ENCODE measurements at places on chromosomes 2 and 18.

GRCh38 chr2:215002500-215002899 is 135.9 kb downstream of the ABCA12 start:
- peak; percentile 60 for DNase-seq

- DNase-seq, result no peak
These were observed 51.1 kb downstream of the MYO1B start for GRCh38 chr2:191296083-191297006.

DNA sequence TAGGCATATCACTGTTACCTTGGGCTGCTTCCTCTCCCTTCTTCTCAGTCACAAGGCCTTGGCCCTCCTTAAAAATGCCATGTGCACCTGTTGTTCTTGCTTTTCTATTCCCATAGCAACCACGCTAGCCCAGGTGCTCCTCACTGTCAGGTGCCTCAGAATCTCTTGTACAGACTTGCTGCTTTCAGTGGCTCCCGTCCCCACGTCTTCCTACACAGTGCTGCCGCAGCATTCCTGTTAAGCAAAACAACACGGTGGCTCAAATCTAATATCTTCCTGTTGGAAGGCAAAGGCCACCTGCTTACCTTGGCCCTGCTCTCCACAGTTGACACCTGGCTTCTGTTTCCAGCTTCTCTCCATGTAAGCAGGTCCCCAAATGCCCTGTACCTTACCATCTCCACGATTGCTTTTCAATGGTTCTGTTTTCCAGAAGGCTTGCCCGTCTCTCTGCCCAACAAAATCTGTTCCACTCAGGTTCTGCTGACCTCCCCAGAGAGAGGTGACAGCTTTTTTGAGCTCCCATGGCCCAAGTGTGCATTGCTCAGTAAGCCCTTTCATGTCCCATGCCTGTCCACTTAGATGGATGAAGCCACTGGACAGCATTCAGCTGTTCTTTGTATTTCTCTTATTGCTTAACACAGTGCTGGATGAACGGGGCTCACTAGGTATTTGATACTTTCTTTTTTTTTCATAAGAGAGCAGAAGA is 240.4 kb downstream of the PRKCE start:
- DNase-seq, result peak; percentile 47

DNA sequence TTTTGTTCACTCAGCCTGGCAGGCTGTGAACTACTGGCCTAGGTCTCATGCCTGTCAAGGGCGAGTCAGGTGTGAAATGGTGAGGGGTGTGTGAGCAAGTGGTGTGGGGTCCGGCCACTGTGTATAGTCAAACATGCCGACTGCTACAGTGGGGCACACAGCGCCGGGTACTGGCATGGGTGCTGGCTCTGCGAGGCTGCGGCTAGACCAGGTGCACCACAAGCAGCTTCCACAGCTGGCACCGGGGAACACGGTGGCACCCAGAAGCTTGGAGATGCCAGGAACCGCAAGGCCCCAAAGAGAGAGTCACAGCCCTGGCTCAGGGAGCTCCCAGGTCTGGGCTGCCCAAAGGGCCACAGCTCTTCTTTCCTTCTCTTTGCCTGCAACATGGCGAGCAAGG is 49.7 kb downstream of the CCDC68 start:
- DNase-seq, result no peak

DNA sequence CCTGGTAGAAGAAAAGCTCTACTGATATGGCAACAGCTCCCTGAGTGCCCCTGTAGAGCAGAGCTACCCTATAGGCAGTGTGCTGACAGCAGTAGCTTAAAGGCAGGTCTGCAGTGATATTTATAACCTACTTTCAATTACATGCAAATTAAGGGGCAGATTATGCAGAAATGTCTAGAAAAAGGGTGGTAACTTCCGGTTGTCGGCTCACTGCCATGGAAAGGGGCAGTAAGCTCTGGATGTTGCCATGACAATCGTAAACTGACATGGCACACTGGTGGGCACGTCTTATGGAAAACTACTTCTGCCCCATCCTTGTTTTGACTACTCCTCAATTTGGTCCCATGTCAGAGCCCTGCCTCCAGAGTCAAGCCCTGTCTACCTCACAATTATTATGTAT is 2.9 kb upstream of the TYMS start:
- DNase-seq, result no peak

GRCh38 chr2:177289824-177290628 is 25.5 kb upstream of the NFE2L2 start:
- no peak for DNase-seq

DNA sequence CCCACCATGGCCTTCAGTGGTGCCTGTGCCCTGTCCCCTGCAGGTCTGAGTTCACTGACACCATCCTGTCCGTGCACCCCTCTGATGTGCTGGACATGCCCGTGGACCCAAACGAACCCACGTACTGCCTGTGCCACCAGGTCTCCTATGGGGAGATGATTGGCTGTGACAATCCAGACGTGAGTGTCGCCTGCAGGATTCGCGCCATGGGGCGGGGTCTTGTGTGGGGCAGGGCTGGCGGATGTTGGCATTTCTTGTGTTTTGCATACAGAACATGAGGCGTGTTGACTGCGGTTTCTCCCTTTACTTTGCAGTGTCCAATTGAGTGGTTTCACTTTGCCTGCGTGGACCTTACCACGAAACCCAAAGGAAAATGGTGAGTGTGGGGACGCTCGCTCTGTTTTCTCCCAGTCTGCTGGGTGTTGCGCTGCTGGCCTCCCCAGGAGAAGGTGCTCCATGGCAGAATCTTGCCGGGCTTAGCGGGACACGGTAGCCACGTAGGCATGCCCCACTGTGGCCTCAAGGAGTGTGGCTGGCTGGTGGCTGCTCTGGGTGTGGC is 11.5 kb upstream of the D2HGDH start:
- DNase-seq, result no peak

- DNase-seq, result peak; percentile 97
These were observed 80.9 kb downstream of the CABYR start for GRCh38 chr18:24219561-24220317.

DNA sequence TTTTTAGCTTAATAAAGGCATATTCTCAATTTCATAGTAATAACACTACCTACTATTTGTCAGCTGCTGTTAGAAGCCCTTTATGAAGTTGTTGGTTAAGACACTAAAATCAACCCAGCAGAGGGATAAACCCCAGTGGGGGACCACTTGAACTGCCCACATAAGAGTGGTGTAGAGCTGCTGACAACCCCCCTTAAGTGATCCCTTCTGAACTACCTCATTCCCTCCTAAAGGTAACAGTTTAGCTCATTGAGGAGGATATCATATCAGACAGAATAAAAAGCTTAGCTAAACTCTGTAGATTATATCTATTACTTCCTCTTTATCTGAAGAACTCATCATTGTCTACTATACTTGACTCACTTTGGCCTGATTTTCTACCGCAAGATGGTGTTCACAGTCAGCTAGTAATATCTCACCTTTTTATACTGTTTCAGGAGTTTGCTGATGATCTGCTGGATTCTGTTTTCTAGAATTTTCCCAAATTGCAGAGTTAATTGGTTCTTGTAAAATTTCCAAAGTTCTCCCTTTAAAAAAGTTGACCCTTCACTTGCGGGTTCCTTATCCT is 16.2 kb downstream of the GALM start:
- no peak for DNase-seq

- peak; percentile 61 for DNase-seq
These were observed 12.0 kb downstream of the CATIP start for GRCh38 chr2:218368621-218369153.

DNA sequence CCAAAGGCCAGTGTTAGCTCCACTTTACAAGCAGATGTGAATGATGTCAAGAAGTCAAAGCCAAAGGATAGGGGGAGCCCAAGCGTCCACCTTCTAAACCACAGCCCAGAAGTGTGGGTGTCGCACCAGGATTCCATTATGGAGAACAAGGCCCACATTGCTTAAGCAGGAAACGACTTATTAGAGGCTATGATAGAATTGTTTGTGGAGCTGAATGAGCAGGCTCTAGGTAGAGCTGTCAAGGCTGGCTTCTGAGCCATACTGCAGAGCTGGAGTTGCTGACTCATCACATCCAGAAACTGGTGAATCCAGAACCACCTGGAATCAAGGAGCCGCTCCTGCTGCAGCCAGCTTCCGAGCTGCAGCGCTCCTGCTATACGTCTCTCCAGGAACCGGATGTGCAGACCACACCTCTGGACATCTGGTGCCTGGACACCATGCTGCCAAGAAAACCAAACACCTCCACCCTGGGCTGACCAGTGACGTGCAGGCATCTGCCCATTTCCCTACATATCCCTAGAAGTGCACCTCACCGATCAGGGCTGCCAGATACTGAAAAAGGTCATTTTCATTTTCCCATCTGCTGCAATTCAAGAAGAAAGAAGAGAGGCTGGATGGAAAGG is 6.2 kb upstream of the TWIST2 start:
- DNase-seq, result no peak

- DNase-seq, result peak; percentile 14
These were observed 21.7 kb upstream of the UGP2 start for GRCh38 chr2:63819765-63820717.

- DNase-seq, result no peak
These were observed 74.4 kb downstream of the DDX18 start for GRCh38 chr2:117888897-117889296.

- no peak for DNase-seq
These were observed 276.7 kb downstream of the ZNF385B start for GRCh38 chr2:179584760-179585159.

DNA sequence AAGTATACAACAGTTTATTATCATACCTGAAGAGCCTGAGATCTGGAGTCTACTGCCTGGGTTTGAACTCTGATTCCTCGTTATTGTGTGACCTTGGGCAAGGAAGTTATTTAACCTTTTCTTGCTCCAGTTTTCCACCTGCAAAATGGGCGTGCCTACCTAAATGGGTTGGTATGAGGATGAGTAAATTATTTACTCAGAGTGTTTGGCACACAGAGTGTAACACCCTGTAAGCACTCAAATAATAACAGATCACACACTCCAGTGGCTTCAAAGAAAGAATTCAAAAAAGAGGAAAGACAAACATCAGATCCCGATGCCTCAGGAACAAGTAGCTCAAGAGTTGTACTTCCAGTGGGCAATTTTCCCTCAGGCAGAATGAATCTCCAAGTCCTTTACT is 2.4 kb downstream of the SRD5A2 start:
- peak; percentile 4 for DNase-seq

- no peak for DNase-seq
These were observed 277.0 kb downstream of the CPS1 start for GRCh38 chr2:210833403-210833802.

DNA sequence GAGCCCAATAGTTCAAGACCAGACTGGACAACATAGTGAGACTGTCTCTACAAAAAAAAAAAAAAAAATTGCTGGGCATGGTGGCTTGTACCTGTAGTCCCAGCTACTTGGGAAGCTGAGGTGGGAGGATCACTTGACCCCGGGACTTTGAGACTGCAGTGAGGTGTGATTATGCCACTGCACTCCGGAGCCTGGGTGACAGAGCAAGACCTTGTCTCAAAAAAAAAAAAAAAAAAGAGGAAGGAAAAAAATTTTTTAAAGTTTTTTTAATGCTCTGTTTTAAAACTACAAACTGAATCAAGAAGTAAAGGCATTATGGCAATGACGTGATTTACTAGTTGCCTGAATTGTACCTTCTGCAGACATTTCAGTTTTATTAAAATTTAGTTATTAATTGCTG is 54.5 kb upstream of the ZDBF2 start:
- DNase-seq, result no peak

DNA sequence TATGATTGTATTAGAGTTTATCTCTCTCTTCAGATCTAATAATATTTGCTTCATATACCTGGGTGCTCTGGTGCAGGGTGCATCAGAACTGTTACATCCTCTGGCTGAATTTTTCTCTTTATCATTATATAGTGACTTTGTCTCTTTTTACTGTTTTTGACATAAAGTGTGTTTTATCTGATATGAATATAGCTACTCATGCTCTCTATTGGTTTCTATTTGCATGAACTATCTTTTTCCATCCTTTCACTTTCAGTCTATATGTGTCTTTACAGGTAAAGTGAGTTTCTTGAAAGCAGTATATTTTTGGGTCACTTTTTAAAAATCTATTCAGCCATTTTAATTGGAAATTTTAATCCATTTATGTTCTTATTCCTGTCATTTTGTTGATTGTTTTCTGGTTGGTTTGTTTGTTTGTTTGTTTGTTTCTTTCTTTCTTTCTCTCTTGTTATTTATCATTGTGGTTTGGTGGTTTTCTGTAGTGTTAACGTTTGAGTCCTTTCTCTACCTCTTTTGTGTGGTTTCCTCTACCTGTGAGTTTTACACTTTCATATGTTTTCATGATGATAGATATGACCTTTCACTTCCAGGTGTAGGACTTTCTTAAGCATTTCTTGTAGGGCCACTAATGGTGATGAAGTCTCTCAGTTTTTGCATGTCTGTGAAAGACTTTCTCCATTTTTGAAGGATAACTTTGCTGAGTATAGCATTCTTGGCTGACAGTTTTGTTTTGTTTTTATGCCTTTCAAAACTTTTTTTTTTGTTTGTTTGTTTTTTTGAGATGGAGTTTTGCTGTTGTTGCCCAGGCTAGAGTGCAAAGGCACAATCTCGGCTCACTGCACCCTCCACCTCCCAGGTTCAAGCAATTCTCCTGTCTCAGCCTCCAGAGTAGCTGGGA is 54.9 kb downstream of the CCNT2 start:
- DNase-seq, result no peak

DNA sequence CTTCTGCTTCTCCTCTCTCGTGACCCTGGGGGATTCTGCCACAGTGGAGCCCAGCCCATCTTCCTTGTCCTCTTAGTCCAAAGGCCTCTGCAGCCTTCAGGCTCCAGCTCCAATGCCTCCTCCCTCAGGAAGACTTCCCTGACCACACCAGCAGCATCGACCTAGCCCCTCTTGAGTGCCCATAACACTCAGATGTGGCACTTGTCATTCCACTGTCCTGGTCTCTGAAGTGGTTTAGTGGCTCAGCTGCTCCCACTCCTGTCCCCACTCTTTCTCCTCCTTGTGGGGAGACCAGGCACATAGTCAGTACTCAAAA is 97.5 kb downstream of the STPG4 start:
- no peak for DNase-seq

- DNase-seq, result no peak
These were observed 126.5 kb downstream of the INO80D start for GRCh38 chr2:205959521-205959920.

GRCh38 chr2:235979753-235980435 is 188.3 kb downstream of the GBX2 start:
- no peak for DNase-seq

GRCh38 chr2:54859997-54860701 is 136.7 kb downstream of the EML6 start:
- no peak for DNase-seq
